ENCODE measurements at places on chromosomes 6 and 20. TPM values are rescaled to one million over a fixed set of nuclear protein-coding genes. Genes with fewer than 3 reads are reported as not detected.

- peaks cover 8% of the 10 kb centered on the region for H3K4me1 ChIP-seq
- H3K27me3 ChIP-seq, result no peaks in the 10 kb centered on the region
- H3K27ac ChIP-seq, result no peak overlapping the region
- DNase-seq, result no peak
- H3K36me3 ChIP-seq, result no peaks in the 10 kb centered on the region
Measured at GRCh38 chr6:8436966-8437365, 1.6 kb upstream of the SLC35B3 start.

GRCh38 chr6:119311514-119312142 is 37.9 kb downstream of the MAN1A1 start:
- no peaks in the 10 kb centered on the region for H3K27me3 ChIP-seq
- H3K4me1 ChIP-seq, result peaks cover 15% of the 10 kb centered on the region
- no peak overlapping the region for H3K27ac ChIP-seq
- no peak for DNase-seq
- peaks cover under 1% of the 10 kb centered on the region for H3K36me3 ChIP-seq

- H3K27me3 ChIP-seq, result no peaks in the 10 kb centered on the region
- H3K4me1 ChIP-seq, result peaks cover 3% of the 10 kb centered on the region
- no peaks in the 10 kb centered on the region for H3K36me3 ChIP-seq
- H3K4me3 ChIP-seq, result no peak overlapping the region
- no peak overlapping the region for H3K27ac ChIP-seq
Measured at GRCh38 chr20:50821257-50821921, 26.5 kb downstream of the BCAS4 start.

- no peak overlapping the region for H3K27ac ChIP-seq
- DNase-seq, result no peak
- peaks cover 11% of the 10 kb centered on the region for H3K4me1 ChIP-seq
- no peaks in the 10 kb centered on the region for H3K36me3 ChIP-seq
Measured at GRCh38 chr6:134357022-134357487, 39.1 kb upstream of the SGK1 start.

GRCh38 chr6:17665132-17665531 is 41.6 kb downstream of the NUP153 start:
- DNase-seq, result no peak
- no peak overlapping the region for H3K27ac ChIP-seq
- H3K4me1 ChIP-seq, result no peaks in the 10 kb centered on the region
- peaks cover 19% of the 10 kb centered on the region for H3K36me3 ChIP-seq

- H3K27me3 ChIP-seq, result no peaks in the 10 kb centered on the region
- H3K36me3 ChIP-seq, result no peaks in the 10 kb centered on the region
- no peak overlapping the region for H3K27ac ChIP-seq
Measured at GRCh38 chr20:40319741-40320516, 369.1 kb downstream of the MAFB start.

DNA sequence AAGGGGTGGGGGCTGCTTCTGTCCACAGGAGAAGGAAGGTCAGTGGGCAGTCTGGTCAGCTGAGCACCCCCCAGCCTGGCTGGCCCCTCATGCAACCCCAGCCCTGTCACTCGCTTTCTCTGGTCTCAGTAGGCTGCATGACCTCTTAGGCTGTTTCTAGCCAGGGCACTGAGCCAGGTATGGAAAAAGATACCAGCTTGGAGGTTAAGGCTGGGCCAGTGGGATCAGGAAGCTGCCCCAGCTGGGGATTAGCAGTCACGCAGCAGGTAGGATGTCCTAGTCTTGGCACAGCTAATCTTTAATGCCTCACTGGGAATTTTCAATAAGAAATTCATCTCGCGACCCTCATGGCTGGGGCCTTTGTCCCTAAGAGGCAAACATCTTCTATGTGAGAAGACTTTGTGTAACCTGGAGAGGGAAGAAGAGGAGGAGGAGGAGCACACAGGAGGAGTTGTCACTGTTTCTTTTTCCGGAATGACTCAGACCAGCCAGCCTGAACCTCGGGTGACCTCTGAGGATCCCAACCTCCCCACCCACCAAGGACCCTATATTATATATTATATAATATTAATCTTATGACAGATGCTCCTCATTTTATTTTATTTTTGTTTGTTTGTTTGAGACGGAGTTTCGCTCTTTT is 2.4 kb upstream of the BPIFA2 start:
- H3K4me1 ChIP-seq, result no peaks in the 10 kb centered on the region
- no peak for DNase-seq
- no peaks in the 10 kb centered on the region for H3K27me3 ChIP-seq
- H3K4me3 ChIP-seq, result no peak overlapping the region

Gene SLC22A7
- 0.09 TPM for total RNA-seq

Gene ADGRF4
- 0.19 TPM for total RNA-seq

Data from thymus (tissue), 14 donors.